CD8-positive, alpha-beta memory T cell (primary cell): ENCODE measurements at places on chromosomes 1 and 21. TPM values are rescaled to one million over a fixed set of nuclear protein-coding genes. Genes with fewer than 3 reads are reported as not detected.

- no peak for DNase-seq
Observed at GRCh38 chr1:219757890-219758289, 145.0 kb upstream of the ZC3H11B start.

DNA sequence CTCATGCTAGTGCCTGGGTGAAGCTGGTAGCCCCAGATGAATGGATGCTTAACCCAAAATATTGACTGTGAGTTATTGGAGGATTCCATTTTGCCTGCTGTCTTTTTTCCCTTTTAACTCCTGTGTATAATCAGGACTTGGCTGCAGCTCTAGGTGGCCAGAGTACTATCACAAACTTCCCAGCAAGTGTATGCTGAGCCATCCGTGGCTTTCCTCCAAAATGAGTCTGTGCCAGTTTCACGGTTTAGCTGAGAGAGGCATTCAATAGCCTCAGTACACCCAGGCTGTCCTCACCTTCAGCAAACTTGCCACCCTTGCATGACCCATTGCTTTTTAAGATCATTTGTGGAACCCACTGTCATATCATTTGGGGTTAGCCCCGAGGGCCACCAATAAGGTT is 5.3 kb upstream of the DPT start:
- DNase-seq: no peak

DNA sequence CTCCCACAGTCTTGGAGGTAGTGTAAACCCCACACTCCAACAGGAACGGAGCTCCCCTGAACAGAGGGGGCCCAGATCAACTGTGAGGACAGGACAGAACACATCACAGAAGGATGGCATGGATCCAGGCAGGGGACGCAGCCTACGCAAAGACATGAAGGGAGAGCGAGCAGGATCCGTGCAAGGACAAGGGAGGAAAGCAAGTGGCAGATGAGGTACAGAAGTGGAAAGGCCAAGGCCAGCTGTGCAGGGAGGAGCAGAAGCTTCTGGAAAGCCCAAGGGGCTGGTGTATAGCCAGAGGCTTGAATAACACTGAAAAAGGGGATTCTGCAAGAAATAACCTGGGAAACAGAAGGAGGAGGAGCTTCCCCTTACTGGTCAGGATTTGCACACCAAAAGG is 81.2 kb downstream of the SIPA1L2 start:
- no peak for DNase-seq

DNA sequence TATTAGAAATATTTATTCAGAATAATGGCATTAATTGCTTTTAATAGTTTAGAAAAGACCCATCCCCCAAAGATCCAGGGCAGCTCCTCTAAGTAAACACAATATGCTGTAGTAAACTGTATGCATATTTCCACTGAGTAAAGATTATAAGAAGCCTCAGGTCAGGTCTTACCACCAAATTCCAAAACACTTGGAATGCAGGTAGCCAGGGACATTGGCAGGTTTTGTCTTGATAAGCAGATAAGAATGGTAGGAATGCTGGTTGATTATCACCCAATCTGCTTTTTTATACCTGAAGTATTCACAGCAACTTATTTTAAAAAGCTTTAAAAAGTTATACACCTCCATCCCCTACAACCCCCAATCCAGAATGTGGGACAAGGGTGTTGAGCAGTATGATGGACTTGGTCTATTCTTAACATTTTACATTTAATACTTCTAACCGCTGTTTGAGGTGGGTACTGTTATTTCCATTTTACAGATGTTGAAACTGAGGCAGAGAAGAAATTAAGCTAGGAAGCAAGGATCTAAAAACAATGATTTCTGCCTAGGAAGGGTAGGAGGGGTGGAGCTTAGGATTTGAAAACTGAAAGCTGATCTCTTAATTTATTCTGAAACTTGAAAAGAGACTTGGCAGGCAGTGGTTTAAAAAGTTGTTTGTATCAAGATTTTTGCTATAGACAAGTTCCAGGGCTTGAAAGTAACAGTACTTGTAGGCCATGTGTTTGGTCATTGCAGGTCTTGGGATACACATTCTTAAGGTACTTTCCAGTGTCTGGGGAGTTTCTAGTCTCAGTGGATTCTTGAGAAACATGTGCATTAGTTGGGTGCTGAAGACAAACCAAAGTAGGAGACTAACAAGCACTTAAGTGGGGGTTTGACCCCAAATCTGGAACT is 15.6 kb upstream of the THEM4 start:
- DNase-seq: no peak

- no peak for DNase-seq
Observed at GRCh38 chr1:99533909-99534637, 111.8 kb upstream of the PALMD start.

Gene FCGR3B
- not detected for total RNA-seq

DNA sequence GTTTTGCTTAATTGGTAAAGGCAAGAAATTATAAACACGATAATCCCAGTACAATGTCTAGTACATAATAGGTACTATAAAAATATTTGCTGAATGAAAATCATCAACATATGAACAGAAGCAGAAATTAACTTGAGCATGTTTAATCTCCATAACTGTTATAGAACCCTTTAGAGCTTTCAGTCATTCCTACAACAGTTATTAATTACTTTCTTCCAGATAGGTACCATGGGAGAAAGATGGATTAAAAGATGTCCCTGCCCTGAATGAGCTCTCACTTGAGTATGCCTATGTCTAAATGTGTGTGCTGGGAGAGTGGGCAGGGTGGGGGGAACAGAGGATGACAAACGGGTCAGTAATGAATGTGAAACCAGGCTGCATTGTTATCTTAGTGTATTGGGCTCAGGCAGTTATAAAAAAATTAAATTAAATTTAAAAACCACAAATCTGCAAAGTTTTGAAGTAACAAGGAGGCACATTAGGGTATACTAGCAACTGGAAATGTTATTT is 2.4 kb downstream of the EPS15 start:
- DNase-seq: no peak

- peak; percentile 26 for DNase-seq
Observed at GRCh38 chr1:7534061-7534825, 236.9 kb upstream of the VAMP3 start.

DNA sequence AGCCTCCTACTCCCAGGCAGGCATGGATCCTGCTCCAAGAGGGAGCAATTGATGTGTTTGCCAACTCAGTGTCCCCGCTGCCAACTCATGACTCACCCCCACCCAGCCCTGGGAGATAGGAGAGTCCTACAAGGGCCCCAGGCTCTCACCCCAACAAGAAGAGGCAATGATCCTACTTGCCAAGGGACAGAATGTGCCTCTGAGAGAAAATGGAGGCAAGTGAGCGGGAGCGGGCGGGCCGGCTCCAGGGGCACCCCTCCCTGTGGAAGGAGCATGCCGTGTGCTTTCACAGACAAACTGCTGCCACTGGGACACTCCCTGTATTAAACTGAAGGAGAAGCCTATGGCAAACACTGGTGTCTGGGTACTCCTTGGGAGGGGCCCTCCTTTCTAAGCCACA is 16.7 kb downstream of the PKP1 start:
- DNase-seq: no peak

GRCh38 chr1:69252696-69253095 is 315.0 kb upstream of the LRRC7 start:
- DNase-seq: no peak

Gene CLCA1
- total RNA-seq: not detected

GRCh38 chr1:221274373-221274772 is 395.1 kb downstream of the HLX start:
- no peak for DNase-seq

- DNase-seq: no peak
Observed at GRCh38 chr1:229999004-229999670, 67.9 kb upstream of the GALNT2 start.

- no peak for DNase-seq
Observed at GRCh38 chr1:64451440-64451839, 18.5 kb upstream of the CACHD1 start.

GRCh38 chr1:47215713-47216112 is 16.3 kb downstream of the TAL1 start:
- DNase-seq: no peak

- DNase-seq: peak; percentile 15
Observed at GRCh38 chr1:145690587-145691558, 16.3 kb downstream of the PDZK1 start.

GRCh38 chr1:174534789-174535188 is 87.0 kb downstream of the GPR52 start:
- DNase-seq: no peak

Gene FCRL5
- not detected for total RNA-seq

Gene PRR9
- total RNA-seq: not detected

DNA sequence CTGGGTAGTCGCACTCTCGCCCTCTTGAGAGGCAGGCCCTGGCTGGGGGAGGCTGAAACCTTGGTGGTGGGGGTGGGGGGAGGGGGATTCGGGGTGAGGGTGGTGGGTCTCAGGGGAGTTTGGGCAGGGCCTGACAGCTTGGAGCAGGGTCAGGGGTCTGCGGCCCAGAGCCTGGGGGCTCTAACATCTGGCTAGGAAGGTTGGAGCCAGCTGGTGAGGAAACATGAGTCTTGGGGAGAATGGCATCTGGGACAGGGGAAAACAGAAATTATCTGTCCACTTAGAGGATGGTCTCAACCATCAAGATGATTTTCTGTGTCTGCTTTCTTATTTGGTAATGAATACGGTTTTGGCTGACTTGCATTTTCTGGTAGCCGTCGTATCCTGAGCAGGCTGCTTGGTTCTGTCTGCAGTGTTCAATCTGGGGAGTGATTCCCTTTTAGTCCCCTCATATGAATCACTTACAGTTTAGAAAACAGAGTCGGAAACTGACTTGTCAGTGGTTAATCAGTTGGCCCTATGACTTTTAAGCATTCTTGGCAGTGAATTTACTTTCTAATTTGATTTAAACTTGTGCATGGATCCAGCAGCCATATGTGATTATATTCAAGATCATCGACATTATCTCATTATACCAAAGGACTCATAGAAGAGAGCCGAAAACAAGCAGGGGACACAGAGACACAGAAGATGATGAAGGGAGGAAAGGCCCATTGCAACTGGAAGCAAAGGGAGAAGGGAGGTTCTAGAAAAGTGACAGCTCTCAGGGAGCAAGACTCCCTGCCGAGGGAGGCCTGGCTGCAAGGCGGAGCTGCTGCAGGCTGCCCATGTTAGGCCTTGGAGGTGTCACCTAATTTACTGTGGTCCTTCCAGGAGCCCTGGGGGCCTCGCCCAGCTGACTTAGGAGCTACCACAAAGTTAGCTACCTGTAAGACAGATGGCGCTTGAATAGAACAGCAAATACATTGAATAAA is 237.6 kb downstream of the SDCCAG8 start:
- no peak for DNase-seq

Gene FALEC
- total RNA-seq: not detected

GRCh38 chr1:6109688-6110087 is 64.0 kb downstream of the KCNAB2 start:
- DNase-seq: no peak

GRCh38 chr1:221284028-221284427 is 404.8 kb downstream of the HLX start:
- DNase-seq: no peak

GRCh38 chr1:246782120-246782900 is 58.1 kb downstream of the SCCPDH start:
- DNase-seq: no peak

DNA sequence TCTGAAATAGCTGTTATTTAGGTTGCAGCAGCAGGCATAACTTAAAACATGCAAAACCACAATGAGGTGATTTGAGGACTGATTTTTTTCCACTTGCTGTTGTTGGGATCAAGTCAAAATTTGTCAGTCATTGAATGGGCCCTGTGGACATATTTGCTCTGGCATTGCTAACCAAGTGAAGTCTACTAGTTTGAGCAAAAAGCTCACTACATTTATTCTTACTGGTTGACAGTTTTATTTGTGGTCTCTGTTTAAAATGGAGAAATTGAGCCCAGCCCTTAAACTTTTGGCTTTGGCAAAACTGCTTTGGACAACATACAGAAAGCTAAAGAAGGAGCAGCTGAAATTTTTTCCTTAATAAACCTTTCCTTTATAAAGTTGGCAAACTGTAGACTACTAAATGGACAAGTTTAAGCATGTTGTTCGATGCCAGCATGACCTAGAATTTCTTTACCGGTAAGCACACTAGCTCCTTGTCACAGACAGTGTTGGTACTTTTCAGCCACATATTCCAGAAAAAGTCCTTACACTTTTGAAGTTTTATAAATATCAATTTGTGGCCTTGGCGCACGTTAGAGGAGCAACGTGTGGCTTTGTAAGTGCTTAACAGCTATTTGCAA is 234.6 kb downstream of the USP25 start:
- no peak for DNase-seq

Gene SLC22A15
- total RNA-seq: 1.2 TPM

GRCh38 chr1:148264374-148265276 is 112.5 kb upstream of the NBPF11 start:
- no peak for DNase-seq

DNA sequence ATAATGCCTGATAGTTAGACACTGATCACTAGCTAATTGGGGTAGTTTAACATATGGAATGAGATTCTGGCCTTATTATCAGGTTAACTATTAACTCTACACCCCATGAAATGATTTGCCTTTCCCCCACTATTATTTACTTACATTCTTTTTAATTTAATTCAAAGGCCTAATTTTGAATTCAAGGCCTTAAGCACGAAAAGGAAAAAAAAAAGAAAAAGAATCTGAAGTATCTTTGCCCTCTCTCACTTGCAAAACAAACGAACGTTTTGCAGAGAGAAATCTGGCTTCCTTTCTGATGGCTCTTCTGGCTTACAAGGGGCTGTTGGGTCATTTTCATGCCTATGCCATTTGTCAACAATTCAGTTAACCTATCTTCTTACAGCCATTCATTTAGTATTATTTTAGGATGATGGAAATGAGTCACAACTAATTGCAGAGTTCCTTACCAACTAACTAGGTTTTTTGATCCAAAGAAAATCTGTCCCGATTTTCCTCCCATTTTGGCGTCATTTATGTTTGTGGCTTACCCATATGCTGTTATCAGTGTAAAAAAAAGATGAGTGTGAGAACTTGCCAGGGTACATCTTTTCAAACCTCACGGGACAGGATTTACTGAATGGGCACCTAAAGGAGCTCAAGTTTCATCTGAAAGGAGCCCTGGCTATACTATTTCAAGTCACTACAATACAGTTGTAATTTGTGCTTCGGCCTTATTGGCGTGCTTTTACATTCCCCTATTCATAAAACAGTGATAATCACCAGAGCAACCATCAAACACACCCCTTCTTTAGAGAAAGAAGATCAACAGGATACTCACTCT is 1.9 kb upstream of the ERRFI1 start:
- DNase-seq: no peak

Gene S100A2
- 0.81 TPM for total RNA-seq
